ENCODE measurements at places on chromosomes 12 and 14. TPM values are rescaled to one million over a fixed set of nuclear protein-coding genes. Genes with fewer than 3 reads are reported as not detected.
A peak's percentile ranks its signal among the peaks of the same experiment; 100 is the strongest.

Gene TSPAN19
- 2.4 TPM for total RNA-seq

Gene GZMB
- total RNA-seq, result not detected

Gene NTS
- total RNA-seq, result not detected

Gene RDH16
- total RNA-seq, result 1.4 TPM

Gene ZNF268
- total RNA-seq, result 20.4 TPM

Gene KIF26A
- 21.2 TPM for total RNA-seq

DNA sequence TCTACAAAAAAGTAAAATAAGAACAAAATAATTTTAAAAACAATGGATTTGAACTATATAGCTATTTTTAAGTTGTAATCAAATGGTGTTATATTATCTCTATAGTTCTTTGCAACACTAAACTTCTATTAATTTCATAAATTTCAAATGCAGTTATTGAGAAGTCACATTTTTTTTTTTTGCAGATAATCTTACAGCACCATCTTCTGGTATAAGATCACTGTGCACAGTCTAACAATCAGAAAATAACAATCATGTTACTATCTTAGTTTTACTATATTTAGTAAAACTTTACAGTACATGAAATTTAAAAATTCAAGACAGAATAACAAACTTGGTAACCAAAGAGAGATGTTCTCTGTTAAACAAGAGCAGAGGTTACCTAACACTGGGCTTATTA lies 40.6 kb downstream of the GXYLT1 start:
- DNase-seq, result no peak

GRCh38 chr14:69685218-69685616 lies 73.8 kb downstream of the SUSD6 start:
- DNase-seq, result no peak

- no peak for DNase-seq
Measured at GRCh38 chr12:99130808-99131553, 485.9 kb downstream of the APAF1 start.

- DNase-seq, result no peak
Measured at GRCh38 chr14:32457213-32457920, 128.3 kb downstream of the AKAP6 start.

GRCh38 chr12:117580718-117581062 lies 219.3 kb upstream of the NOS1 start:
- DNase-seq, result peak; percentile 68

DNA sequence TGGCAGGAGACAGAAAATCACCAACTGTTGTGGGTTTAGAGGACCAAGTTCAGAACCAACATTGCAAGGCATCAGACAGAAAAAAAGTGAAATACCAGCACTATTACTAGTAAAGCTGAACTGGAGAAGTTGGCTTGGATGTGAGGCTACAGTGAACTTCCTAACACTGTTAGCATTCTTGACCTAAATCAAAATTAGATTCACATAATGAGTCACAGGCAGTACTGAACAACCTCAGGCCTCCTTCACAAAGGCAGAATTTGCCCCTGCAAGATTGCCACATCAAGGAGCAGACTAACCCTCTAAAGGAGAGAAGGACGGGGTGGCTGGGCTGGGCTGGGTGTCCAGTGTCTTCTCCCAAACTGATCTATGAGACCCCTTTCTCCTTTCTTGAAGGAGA lies 539.7 kb downstream of the SNAPC1 start:
- no peak for DNase-seq

GRCh38 chr12:130053651-130054069 lies 108.6 kb upstream of the FZD10 start:
- DNase-seq, result no peak

GRCh38 chr14:77660754-77661153 lies 44.3 kb upstream of the SPTLC2 start:
- DNase-seq, result no peak

DNA sequence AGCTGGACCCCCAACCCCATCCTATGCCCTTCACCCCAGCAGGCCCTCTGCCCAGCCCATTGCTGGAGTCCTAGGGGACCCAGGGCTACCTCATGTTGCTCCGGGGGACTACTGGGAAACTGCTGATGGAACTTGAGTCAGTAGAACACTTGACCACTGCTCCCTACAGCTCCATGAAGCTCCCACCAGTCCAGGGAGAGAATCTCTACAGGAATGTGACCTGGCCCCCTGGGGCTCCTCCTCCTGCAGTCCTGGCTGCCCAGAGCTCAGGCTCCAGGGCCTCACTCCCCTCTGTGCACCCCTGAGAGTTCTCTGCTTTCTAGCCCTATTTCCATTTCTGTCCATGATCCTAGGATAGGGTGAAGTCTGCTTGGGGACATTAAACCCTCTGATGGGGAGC lies 10.8 kb upstream of the AQP2 start:
- no peak for DNase-seq

DNA sequence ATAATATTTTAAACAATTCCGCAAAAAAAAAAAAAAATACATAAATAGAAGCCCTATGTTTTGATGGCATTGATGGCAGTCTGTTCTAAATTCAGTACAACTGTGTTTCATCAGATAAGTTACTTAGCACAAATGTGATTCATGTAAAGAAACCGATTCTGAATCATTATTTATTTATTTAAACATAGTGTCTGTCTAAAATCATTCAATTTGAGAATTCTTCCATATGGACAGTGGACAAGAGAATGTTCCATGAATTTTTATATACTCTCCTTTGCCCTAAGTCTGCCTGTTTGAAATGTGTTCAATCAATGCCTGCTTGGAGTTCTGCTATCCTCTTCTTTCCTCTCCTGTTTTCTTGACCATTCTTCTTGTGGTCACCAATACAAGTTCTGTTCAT lies 126.5 kb downstream of the PDE3A start:
- DNase-seq, result no peak

DNA sequence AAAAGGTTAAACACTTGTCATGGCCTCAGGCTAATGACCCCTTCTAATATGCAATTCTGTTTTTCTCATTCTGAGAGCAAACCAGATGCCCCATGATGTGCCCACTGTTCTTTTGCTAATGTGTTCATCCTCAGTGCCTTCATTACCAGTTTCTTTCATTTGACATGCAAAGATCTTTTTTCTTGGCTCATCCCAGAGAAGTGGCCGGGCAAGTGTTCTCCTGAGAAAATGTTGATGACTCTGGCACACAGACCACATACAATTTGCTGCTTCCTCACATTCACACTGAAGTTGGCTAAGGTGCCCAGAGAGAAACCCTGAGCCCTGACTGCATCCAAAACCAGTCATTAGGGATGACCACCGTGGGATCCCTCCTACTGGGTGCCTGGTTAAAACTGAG lies 833.3 kb downstream of the DIO2 start:
- no peak for DNase-seq

GRCh38 chr12:90216020-90216552 lies 507.4 kb upstream of the ATP2B1 start:
- DNase-seq, result no peak

DNA sequence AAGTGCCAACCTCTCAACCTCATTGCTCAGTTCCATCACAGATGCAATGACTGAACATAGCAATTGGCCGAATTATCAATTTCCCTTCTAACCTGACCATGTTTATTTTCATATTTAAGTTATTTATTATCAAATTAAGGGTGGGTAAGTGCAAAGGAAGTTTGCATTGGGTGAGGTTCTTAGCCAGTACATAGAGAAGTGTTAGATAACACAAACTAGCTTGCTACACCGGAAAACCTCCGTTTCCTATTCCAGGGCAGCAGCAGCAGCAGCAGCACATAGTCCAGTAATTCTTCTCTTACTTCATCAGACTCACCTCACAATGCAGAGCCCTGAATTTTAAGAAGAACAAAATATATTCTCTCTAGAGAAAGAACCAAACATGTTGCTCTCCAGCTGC lies 200.5 kb upstream of the OR4E1 start:
- no peak for DNase-seq

GRCh38 chr14:37037636-37038387 lies 134.6 kb downstream of the SLC25A21 start:
- DNase-seq, result no peak

GRCh38 chr14:45194964-45195363 lies 58.0 kb downstream of the MIS18BP1 start:
- no peak for DNase-seq

- DNase-seq, result no peak
Measured at GRCh38 chr14:87878959-87879358, 114.0 kb downstream of the GALC start.

DNA sequence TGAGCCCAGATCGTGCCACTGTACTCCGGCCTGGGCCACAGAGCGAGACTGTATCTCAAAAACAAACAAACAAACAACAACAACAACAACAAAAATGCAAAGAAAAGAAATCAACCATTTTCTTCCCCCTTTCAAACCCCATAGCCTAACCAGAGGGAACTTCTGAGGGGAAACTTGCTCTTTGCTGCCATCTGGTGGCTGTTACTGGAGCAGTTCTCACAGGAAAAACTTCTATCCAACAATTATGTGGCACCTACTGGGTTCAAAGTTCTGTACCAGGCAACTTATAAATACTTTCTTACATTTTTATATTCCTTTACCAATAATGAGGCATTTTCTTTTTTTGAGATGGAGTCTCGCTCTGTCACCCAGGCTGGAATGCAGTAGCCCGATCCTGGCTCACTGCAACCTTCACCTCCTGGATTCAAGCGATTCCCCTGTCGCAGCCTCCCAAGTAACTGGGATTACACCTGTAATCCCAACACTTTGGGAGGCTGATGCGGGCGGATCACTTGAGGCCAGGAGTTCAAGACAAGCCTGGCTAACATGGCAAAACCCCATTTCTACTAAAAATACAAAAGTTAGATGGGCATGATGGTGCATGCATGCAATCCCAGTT lies 50.9 kb upstream of the BICDL1 start:
- peak; percentile 72 for DNase-seq
